ENCODE measurements at places on chromosomes 5 and 9.

DNA sequence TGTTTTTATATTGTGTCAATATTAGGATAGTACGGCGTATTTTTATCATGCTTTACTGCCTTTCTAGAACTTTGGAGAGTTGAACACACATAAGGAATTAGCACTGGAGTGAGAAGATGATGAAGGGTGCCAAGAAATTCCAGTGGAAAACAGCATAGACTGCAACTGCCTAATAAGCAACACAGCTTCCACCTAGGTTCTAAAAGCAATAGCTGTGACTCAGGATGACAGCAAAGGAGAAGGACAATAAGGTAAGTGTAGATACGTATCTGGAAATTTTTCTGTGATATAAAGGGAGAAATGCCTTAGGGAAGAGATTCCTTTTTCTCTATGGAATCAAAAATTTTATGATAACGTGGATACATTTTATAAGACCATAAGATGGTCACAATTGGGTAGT is 7.4 kb downstream of the PTPRD start:
- no peaks in the 10 kb centered on the region for H3K36me3 ChIP-seq
- H3K4me1 ChIP-seq = no peaks in the 10 kb centered on the region
- H3K4me3 ChIP-seq = no peak overlapping the region
- no peaks in the 10 kb centered on the region for H3K27me3 ChIP-seq
- no peak for DNase-seq

DNA sequence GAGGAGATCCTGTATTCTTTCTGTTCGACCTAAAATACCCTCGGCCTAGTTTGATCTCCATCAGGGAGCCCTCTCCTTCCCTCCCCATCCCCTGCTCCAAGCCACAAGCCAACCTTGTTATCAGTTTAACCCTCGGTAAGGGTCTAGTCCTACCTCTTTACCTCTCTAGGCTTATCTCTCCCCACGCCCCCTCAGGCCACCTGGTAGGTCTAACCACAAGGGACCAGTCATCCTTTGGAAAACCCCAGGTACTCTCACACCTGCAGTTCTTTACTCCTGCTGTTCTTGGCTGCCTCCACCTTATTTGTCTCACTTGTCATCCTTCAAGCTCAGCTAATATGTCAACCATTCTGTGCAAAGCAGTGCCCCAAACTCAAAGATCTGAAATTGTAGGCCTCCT is 78.7 kb downstream of the RAD23B start:
- H3K4me1 ChIP-seq = peaks cover 2% of the 10 kb centered on the region
- H3K27me3 ChIP-seq = peaks cover 11% of the 10 kb centered on the region
- DNase-seq = no peak
- peaks cover 2% of the 10 kb centered on the region for H3K36me3 ChIP-seq

GRCh38 chr5:27414099-27414498 is 375.7 kb upstream of the CDH9 start:
- H3K36me3 ChIP-seq = no peaks in the 10 kb centered on the region
- H3K4me1 ChIP-seq = no peaks in the 10 kb centered on the region
- no peak for DNase-seq
- H3K4me3 ChIP-seq = no peak overlapping the region
- H3K27ac ChIP-seq = no peak overlapping the region

DNA sequence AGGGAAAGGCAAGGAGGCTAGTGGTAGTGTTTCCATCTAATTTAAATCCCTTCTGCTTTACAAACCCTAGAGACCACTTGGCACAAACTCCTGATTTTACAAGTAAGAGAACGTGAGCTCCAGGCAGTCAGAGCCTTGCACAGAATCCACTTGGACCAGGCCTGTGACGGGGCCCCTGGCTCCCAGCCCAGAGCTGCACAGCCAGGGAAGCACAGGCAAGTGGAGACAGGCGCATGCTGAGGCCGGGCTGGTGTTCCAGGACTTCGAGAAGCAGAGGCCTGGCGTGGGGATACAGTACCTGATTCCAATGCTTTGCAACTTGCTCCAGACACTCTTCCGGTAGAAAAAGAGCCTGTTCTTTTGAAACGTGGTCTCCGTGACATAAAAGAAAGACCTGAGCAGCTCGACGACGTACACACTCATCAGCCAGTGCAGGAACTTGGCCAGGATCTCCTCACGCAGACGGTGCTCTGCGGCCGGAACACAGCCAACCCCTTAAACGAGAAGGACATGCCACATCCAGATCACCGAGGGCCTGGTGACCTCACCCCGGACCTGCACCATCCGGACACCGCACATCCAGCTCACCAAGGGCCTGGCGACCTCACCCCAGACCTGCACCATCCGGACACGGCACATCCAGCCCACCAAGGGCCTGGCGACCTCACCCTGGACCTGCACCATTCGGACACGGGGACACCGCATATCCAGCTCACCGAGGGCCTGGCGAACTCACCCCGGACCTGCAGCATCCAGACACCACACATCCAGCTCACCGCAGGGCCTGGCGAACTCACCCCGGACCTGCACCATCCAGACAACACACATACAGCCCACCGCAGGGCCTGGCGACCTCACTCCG is 12.5 kb downstream of the TERT start:
- H3K4me1 ChIP-seq = peaks cover 6% of the 10 kb centered on the region
- DNase-seq = no peak
- H3K27me3 ChIP-seq = no peaks in the 10 kb centered on the region
- H3K4me3 ChIP-seq = no peak overlapping the region
- peaks cover 2% of the 10 kb centered on the region for H3K36me3 ChIP-seq
- H3K27ac ChIP-seq = peak overlapping the region; percentile 19

- peaks cover 7% of the 10 kb centered on the region for H3K4me1 ChIP-seq
- H3K27me3 ChIP-seq = peaks cover 14% of the 10 kb centered on the region
- peak overlapping the region; percentile 51 for H3K27ac ChIP-seq
- H3K4me3 ChIP-seq = peak overlapping the region; percentile 47
- H3K36me3 ChIP-seq = no peaks in the 10 kb centered on the region
Measured at GRCh38 chr9:95626885-95627558, 110.3 kb upstream of the PTCH1 start.

- no peak overlapping the region for H3K4me3 ChIP-seq
- DNase-seq = no peak
- no peak overlapping the region for H3K27ac ChIP-seq
- H3K4me1 ChIP-seq = peaks cover 10% of the 10 kb centered on the region
- H3K36me3 ChIP-seq = peaks cover 6% of the 10 kb centered on the region
Measured at GRCh38 chr5:78511121-78511906, 137.3 kb downstream of the LHFPL2 start.

DNA sequence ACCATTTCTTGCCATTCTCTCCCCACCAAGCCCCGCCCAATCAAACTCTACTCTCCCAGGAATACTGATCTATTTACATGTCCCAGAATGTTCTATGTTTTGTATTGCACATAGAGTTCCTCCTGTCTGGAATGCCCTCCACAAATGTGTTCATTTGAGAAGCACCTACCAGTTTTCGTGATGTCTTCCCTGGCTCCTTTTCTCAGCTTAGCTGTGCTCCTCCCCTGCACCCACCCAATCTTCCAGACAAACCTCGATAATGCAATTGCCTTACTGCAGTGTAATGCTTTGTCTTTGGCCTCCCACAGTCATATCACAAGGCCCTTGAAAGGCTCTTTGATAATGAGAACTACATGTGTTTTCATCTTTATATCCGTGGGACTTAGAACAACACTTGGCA is 214.5 kb upstream of the ANKRD55 start:
- H3K27me3 ChIP-seq = no peaks in the 10 kb centered on the region
- peaks cover 3% of the 10 kb centered on the region for H3K4me1 ChIP-seq
- no peak overlapping the region for H3K27ac ChIP-seq
- H3K4me3 ChIP-seq = no peak overlapping the region
- DNase-seq = no peak
- H3K36me3 ChIP-seq = no peaks in the 10 kb centered on the region

DNA sequence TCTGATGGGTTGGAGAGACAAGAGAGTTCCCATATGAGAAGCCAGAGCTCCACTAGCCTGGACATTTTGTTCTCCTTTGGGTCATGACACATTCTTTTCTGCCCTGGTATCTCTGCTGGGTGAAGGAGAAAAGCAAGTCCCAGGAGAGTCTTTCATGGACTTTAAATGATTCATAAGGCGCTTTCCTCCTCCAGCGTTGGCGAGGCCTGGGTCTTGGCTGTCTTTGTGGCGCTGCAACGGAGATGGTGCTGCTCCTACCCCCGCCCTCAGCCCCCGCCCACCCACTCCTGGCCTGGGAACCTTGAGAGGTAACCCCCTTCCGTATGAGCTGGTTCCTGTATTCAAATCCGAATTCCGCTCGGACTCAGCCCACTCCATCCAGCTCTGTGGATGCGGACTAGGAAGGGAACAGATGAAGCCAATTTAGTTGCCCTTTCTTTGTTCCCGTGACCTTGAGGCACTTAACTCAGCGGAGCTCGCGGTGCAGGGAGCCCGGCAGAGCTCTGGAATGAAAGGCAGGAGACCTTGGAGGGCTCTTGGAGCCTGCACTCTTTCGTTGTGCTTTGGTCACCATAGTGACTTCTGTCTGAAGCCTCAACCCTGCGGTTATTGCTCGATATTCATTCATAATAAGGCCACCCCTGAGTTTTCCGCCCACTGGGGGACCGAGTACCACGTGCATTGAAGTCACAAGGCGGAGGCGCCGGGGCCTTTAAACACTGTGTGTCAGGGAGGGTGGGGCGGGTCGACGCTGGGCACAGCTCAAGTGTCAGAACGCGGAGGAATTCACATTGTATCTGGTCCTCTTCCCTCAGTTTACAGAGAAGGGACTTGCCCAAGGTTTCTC is 14.0 kb upstream of the PWWP2A start:
- H3K27ac ChIP-seq = no peak overlapping the region
- H3K27me3 ChIP-seq = no peaks in the 10 kb centered on the region
- no peaks in the 10 kb centered on the region for H3K36me3 ChIP-seq
- no peak overlapping the region for H3K4me3 ChIP-seq
- DNase-seq = no peak
- no peaks in the 10 kb centered on the region for H3K4me1 ChIP-seq

- DNase-seq = no peak
- H3K27me3 ChIP-seq = peaks cover 25% of the 10 kb centered on the region
- no peak overlapping the region for H3K4me3 ChIP-seq
- no peaks in the 10 kb centered on the region for H3K4me1 ChIP-seq
- H3K27ac ChIP-seq = no peak overlapping the region
- H3K36me3 ChIP-seq = no peaks in the 10 kb centered on the region
Measured at GRCh38 chr5:2735996-2736395, 15.5 kb downstream of the IRX2 start.

DNA sequence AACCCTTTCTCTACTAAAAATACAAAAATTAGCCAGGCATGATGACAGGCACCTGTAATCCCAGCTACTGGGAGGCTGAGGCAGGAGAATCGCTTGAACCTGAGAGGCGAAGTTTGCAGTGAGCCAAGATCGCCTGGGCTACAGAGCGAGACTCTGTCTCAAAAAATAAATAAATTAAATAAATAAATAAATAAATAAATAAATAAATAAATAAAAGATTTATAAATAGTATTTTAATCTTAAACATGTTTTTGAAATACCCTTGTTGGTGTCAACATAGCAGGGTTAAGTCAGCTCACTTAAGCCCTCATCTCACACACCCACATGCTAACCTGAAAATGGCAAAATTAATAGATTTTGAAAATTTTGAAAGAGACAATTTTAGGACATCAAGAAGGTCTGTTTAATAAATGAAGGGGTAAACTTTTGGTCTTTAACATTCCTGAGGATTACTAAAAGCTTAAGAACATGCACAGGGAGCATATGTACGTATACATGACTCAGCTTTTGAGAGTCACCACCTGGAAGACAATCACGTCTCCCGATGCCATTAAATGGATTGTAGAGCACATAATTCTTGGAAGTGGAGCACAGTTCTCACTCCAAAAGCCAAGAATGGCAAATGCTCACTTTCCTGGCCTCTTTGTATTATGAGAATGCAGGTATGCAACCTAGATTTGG is 202.5 kb downstream of the GDNF start:
- H3K27ac ChIP-seq = no peak overlapping the region
- H3K36me3 ChIP-seq = no peaks in the 10 kb centered on the region
- no peak overlapping the region for H3K4me3 ChIP-seq
- DNase-seq = no peak

DNA sequence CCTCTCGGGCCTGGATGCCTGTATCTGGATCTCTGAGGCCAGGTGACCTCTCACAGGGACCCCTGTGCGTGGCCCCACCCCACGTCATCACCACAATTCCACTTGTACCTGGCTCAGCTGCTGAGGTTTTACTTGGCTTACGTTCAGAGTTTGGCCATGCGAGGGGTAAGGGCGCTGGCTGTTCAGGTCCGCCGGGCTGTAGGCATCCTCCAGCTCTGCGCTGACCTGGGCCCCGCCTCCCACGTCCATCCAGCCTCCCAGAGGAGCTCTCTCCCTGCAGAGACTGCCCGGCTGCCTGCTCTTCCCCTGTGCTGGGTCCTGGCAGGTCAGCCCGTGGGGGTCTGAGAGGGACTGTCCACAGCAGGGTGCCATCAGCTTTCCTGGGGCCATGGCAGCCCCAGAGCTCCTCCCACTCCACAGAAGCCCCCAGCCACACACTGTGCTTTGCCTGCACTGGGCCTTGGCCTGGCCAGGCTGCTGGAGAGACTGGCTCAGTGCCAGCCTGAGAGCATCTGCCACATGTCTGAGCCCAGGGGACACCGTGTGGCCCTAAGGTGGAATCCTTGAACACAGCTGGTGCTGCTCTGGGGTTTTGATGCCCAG is 43.6 kb downstream of the SLC6A3 start:
- peaks cover 45% of the 10 kb centered on the region for H3K27me3 ChIP-seq
- no peaks in the 10 kb centered on the region for H3K4me1 ChIP-seq
- H3K27ac ChIP-seq = no peak overlapping the region
- H3K4me3 ChIP-seq = no peak overlapping the region
- H3K36me3 ChIP-seq = peaks cover 2% of the 10 kb centered on the region
- no peak for DNase-seq

DNA sequence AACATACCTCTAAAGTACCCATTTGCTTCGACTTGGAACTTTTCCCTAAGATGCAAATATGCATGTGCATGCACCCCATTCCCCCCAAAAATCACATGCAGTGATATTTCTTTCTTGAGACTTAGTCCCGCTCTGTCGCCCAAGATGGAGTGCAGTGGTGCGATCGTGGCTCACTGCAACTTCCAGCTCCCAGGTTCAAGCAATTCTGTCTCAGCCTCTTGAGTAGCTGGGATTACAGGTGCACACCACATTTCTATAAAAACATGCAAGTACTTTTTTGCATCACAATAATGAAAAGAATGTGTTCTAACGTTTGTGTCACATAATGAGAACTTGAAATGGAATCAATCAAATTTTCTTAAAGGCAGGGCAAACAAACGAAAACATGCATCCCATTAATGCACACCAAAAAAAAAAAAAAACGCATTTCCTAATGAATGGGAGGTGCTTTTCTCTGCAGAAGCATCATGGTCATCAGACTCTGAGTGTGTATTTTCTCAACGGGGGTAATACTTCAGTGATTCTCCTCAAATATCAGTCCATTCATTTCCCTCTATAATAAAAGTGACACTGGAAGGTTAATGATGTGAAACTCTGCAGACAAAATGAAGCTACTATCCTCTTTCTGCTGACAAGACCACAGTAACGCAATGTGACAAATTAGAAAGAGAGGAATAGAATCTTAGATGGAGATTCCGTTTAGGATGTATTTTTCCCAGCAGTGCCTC is 389.4 kb downstream of the CTNND2 start:
- H3K4me1 ChIP-seq = no peaks in the 10 kb centered on the region
- no peaks in the 10 kb centered on the region for H3K27me3 ChIP-seq
- no peaks in the 10 kb centered on the region for H3K36me3 ChIP-seq
- H3K4me3 ChIP-seq = no peak overlapping the region
- H3K27ac ChIP-seq = no peak overlapping the region
